ENCODE measurements at places on chromosomes 3 and 15.
A peak's percentile ranks its signal among the peaks of the same experiment; 100 is the strongest.

DNA sequence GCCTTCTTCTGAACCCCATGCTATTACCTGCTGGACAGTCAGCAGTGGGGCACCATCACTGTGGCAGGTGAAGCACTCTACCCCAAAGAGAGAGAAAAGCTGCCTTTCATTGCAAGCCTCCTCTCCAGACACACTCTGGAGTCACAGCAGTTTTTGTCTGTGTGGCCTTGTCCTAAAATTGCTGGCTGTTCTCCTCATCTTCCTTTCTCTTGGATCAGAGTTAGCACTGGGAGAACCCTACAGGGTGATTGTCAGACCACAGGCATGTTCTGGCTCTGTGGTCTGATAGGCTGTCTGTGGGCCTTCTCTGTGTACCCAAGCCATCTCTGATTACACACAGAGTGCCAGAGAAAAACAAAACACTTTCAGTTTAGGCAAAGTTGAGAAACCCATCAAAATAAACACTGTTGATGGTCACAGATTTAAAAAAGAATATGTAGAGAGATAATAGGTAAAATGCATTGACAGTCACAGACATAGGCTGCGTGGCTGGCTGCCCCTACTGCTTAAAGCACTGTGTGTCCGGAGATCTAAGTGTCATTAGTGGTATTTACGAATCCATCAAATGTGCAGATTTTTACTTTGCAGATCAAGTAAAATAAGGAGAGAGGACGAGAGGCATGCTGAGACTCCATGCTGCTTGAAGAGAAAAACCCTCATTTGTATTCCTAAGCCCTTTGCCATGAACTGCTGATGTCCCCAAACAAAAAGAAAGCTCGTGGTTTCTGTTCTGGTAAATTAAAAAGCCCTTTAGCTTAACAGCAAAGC is 689.9 kb downstream of the TUSC7 start:
- DNase-seq: no peak

GRCh38 chr15:33864360-33865075 is 103.8 kb upstream of the CHRM5 start:
- DNase-seq: no peak

DNA sequence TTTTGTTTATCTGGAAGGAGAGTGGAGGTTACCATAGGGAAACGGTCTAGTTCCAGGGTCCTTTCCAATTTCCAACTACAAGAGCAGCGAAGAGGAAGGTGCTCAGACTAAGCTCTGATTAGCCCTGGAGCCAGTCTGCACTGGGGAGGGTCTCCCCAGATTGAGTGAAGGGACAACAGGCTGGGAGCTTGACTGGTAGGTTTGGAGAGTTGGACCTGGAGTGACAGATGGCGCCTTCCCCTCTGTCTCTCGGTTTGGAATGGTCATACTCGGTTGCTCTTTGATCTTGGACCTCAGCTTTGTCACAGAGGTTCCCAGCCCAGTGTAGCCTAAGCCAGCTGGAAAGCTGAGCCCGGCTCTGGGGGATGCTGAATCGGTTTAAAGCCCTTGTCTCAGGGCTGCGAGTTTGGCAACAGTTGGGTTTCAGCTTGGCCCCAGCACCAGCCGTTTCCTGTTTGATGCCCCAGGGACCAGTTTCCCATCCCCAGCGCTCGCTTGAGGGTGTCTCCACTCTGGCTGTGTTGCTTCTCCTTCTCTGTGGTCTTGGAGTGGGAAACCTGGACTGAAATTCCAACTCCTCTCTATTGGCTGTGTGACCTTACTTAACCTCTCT is 53.1 kb upstream of the ULK4 start:
- no peak for DNase-seq

DNA sequence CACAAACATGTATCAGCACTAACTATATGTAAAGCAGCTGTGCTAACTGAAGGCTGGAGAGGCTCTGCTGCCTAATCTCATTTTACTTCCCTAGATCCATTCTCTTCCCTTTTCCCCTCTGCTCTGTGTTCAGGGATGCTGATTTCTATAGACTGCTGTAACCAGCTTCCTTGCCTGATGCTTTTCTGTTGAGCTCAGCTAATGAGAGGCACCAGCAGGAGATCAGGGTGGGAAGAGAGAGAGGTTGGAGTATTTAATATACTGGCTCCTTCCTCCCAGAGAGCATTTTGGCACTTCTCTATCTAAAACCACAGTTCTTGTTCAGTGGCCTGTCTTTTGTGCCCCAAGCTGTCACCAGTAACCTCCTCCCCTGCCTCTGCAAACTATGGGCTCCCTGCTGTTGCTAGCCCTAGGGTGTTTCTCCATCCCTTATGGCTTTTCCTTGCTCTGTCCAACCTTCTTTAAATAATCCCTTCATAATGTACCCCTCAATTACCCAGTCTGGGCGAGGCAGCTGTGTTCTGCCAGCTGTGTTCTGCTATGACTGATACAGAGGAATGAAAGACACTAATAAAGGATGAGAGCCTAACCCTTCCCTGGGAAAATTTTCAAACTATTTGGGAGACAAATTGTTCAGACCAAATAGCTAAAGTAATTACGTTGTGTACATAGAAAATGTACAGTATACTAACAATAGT is 69.5 kb downstream of the CADPS start:
- no peak for DNase-seq

GRCh38 chr3:122395582-122395981 is 11.6 kb downstream of the FAM162A start:
- DNase-seq: no peak

DNA sequence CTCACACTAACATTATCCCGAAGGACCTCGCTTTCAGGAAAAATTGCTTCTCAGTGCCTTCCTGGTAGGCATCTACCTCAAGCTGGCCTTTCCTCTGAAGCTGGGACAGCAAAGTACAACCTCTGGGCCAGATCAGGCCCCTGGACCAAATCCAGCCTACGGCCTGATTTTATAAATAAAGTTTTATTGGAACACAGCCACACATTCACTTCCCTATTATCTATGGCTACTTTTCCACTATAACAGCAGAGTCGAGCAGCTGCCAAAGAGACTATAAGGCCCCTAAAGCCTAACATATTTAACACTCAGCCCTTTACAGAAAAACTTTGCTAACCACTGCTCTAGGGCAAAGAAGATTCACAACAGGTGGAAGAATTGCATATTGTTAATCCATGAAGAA is 554.3 kb downstream of the NTRK3 start:
- no peak for DNase-seq

- DNase-seq: no peak
These were observed 573 bp upstream of the DIS3L start for GRCh38 chr15:66292571-66293418.

DNA sequence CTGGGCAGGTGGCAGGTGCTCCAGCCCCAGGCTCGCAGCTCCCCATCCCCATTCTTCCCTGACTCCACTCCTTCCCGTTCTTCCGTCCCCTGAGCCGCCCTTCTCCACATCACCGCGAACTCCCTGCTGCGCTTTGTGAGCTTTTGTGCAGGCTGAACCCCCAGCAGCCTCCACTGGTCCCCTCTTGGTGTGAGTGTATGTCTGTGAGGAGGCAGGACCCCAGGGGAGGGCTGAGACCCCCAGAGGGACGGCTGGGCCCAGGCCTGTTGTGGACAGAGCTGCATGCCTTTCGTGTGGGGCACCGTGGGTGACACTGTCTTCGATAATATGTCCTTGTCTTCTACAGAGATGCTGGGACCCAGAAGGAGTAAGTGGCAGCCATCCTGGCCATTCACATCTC is 7.3 kb upstream of the ITIH3 start:
- no peak for DNase-seq

DNA sequence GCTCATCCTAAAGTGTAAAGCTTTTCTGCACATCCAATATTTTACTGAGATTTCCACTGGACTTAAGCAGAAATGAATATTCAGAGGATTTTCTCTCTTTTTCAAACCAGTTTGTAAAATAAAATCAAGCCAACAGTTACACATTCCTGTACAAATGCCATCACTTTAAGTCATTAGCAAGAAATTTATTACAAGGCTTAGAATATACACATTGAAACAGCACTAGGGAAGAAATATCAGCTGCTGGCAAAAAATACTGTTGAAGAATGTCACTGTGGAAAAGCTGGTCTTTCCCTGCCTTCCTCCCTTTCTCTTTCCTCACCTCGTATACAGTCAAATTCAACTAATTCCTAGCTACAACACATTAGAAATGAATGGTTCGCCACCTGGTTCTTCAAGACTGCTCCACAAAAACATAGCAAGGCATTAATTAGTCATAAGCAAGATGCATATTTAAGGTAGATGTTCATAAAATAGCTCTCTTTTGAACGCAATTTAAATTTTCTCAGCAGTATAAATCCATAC is 21.3 kb downstream of the PLOD2 start:
- DNase-seq: no peak

GRCh38 chr3:62277986-62278385 is 95.4 kb downstream of the FEZF2 start:
- DNase-seq: no peak

DNA sequence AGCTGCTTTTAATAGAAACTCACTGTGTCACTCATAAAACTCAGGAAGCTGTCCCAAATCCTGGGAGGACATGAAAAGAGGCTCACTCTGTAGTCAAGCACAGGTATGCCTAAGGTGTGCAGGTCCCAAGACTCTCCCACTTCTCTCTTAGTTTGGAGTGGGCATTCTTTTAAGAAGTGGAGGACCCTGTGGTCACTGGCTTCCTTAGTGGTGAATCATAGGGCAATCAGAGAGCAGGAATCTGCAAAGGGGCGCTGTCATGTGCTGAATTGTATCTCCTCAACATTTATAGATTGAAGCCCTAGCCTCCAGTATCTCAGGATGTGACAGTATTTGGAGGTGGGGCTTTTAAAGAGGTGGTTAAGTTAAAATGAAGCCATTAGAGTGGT is 47.2 kb upstream of the ZBTB38 start:
- DNase-seq: no peak

GRCh38 chr3:143040261-143040879 is 39.0 kb downstream of the U2SURP start:
- no peak for DNase-seq

- peak; percentile 56 for DNase-seq
These were observed 92.0 kb downstream of the PLXNA1 start for GRCh38 chr3:127074900-127075360.

- DNase-seq: no peak
These were observed 8.8 kb downstream of the TMEM40 start for GRCh38 chr3:12750223-12750622.

- DNase-seq: no peak
These were observed 333.0 kb upstream of the SATB1 start for GRCh38 chr3:18758047-18758704.

GRCh38 chr3:58355179-58355578 is 22.5 kb downstream of the PXK start:
- DNase-seq: no peak

DNA sequence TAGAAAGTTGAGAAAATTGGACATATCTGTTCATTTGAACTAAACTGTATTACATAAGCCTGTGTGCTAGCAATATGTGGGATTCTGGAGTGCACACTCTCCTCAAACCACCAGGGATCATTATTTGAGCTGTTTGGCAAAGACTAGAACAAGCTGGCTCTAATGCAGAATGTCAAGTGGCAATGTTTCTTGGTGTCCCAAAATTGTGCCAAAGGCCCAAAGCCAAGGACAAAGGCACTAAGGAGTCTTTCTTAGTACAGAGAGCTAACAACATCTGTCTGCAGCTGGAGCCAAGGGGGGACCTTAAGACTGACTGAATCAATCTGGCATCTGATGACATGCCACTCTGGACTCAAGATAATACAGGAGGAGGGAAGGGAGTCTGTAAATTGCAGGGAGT is 76.7 kb upstream of the STRIT1 start:
- DNase-seq: no peak

DNA sequence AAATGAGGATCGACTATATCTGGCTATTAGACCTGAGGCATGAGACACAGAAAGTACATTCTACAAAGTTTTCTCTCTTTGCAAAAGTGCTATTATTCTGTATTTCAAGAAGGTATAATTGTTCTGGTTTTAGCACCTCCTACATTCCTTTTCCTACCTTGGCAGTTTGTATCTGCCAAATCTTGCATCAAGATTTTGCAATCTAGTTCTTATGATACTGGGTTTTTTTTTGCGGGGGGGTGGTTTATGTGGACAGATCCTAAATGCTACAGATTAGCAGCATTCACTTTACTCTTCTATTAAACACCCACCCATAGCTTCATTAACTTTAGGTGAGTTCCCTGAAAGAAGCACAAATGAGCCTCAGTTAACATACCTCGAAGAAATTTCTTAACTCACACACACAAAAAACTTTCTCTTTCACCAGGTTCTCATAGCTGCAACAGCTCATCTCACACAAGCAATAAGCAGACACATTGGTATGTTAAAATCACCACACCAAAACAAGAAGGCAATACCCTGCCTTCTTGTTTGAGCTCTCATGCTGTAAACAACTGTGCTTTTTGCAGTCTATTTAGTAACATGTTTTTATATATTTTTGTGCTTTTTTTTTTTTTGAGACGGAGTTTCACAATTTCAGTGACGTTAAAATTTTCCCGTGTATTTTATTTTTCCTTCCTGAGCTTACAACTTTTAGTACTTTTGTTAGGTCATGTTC is 73.0 kb upstream of the VGLL4 start:
- no peak for DNase-seq

GRCh38 chr3:102536456-102536855 is 101.6 kb downstream of the ZPLD1 start:
- no peak for DNase-seq

DNA sequence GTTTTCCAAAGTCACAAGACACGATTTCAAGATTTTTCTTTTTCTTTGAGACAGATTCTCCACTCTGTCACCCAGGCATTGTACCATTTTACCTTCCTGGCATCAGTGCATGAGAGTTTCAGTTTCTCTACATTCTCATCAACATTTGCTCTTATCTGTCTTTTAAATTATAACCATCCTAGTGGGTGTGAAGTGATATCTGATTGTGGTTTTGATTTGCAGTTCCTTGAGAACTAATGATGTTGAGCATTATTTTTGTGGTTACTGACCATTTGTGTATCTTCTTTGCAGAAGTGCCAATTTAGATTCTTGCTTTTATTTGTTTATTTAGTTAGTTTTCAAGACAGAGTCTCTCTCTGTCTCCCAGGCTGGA is 41.2 kb downstream of the ADIPOQ start:
- no peak for DNase-seq

GRCh38 chr3:145854499-145854898 is 306.5 kb downstream of the PLOD2 start:
- DNase-seq: no peak
